Effector memory CD4-positive, alpha-beta T cell (primary cell): ENCODE measurements at places on chromosomes 4 and X.

DNA sequence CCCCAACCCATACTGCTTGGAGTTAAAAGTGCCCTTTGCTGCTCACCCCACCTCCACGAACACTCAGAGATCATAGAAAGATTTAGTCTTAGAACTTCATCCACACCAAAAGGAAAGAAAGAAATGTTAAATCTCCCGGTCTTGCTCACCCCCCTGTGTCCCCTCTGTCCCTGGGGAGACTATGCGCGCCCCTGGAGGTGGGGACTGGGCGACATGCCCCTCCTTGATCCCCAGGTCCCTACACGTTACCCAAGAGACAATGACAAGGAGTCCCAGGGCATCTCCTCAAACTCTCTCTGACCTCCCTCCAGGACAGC lies 620 bp downstream of the ITM2A start:
- no peak for DNase-seq

DNA sequence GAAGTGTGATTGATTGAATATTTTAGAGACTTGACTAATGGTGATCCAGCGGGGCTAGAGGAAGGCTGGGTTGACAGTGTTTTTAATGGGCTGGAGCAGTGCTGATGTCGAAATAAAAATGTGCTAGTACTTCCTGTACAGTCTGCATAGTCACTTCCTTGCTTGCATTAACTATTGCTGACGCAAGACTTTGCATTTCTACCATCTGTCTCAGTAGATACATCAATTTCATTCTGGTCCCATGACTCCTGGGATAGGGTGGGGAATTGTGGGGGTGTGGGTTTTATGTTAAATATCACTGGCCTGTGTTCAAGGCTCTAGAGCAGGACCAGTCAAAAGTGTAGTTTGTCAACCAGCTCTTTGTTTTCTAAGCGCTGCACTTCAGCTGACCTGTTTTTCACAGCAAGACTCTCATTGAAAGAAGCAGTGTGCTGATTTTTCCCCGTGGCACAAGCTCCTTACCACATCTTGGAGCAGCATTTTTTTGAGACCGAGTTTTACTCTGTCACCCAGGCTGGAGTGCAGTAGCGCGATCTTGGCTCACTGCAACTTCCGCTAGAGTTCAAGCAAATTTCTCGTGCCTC lies 35.2 kb upstream of the PHEX start:
- DNase-seq, result no peak

DNA sequence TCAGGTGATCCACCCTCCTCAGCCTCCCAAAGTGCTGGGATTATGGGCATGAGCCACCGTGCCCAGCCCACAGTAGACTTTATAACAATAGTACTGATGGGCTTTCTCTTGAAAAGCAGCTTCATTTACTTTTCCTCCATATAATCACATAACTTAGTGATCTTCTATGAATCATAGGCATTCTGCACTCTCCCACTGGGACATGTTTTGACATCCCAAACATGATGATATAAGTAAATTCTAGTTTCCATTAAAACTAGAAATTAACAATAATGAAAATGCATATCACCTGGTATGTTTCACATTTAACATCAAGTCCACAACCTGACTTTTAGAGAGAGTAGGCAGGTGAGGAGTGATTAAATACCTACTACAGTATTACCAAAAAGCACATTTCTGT lies 96.5 kb downstream of the CAMK2D start:
- no peak for DNase-seq

GRCh38 chr4:80540785-80541469 lies 205.4 kb downstream of the CFAP299 start:
- no peak for DNase-seq

DNA sequence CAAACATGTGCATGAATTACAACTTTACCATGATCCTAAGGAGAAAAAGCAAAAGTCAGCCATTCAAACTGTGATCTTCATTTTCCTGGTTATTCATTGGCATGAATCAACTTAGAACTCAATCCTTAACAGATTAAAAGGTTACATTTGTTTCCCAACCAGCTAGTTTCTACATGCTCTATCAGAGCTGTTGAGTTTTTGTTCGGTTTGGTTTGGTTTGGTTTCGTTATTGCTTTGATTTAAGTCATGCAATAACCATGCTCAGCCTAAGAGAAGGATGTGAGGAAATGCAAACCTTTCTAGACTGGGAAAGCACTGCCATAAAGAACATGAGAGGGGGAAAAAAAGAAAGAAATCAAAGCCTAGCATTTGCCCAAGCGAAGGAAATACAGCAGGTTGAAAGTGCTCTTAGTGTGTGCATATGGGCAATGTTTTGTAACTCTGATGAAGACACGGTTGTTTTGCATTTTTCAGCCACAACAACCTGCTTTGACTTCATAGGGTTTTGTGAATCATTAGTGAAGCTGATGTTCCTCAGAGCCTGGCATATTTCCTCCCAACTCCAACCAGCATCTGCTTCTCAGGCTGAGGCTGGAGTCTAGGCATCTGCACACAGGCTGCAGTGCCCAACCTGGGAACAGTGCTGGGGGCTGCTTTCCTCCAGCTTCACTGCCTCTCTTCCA lies 234.3 kb downstream of the ZNF674 start:
- no peak for DNase-seq

- DNase-seq, result no peak
Observed at GRCh38 chr4:76550966-76551780, 116.1 kb downstream of the SHROOM3 start.

DNA sequence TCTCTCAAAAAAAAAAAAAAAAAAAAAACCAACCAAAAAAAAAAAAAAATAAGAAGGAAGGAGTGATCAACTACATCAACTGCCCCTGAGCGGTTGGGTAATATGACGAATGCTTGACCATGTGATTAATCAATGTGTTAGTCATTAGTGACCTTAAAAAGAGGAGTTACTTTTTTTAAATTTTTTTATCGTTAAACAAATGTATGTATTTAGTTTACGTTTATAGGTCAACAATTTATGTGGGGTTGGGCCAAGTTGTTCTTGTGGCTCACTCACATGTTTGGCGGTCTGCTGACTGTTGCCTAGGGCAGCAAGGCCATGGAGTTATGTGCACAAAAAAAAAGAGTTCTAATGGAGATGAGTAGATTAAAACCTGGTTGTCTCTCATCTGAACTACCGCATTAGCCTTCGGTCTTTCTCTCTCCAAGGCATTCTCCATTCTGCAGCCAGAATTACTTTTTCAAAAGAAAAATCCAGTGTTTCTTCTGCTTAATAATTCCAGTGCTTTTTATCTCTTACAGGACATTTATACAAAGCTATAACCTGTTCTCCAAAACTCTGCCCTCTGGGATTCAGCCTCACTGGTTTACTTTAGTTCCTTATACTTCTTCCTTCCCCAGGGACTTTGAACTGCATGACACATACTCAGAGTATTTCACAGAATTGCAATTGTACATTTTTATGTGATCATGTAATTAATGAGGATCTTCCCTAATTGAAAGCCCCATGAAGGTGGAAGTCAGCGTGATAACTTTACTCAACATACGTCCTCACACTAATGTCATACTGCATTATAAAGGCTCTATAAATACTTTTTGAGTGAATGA lies 505.5 kb downstream of the ANKRD50 start:
- DNase-seq, result no peak

GRCh38 chr4:55765070-55765469 lies 54.5 kb upstream of the EXOC1L start:
- DNase-seq, result no peak

DNA sequence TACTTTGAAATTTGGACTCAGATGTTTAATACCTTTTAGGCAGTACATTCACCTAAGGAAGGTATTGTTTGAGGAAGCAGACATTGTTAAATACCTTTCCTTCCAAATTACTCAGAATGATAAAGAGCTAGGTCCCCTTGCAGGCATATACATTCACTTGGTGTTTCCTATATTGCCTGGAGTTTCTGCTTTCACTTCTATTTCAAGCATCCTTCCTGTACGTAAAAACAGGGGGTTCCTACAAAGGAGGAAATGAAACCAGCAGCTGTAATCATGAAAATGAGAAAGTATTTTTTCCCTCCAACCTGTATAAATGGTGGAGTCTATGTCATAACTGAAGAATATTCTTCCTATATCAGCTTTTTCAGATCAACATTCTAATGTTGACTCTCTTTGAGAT lies 90.4 kb upstream of the RASGEF1B start:
- DNase-seq, result no peak

- no peak for DNase-seq
Observed at GRCh38 chr4:39133623-39134022, 48.7 kb upstream of the WDR19 start.

DNA sequence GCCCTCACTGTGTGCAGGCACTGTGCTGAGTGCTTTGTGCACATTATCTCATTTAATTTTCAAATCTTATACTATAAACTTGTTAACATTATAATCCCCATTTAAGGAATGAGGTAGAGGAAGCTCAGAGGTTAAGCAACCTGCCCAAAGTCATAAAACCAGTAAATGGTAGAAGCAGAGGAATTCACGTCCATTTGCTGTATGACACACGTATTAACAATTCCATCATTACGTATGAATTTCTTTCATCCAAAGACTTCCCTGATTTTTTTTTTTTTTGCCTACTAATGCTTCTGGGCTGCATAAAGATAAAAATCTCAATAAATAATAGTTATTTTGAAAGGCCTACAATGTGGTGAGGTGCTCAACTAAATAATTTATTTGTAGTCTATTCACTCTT lies 64.5 kb upstream of the H2AZ1 start:
- no peak for DNase-seq

DNA sequence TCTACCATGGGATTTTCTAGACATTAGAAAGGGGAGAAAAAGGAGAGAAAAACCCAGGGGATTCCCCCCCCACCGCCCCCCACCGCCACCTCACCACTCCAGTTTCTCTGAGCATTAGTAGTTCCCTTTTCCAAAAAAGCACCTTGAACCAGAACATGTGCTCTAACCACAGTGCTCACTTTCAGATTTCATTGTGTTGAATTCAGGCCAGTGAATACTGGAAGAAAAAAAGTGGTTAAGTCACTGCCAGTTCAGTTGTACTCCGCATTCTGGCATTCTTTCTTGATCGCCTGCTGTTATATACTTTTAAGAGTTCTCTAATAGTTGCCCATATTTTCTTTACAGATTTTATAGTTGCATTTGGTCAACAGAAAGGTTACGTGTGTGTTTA lies 40.9 kb downstream of the JADE3 start:
- no peak for DNase-seq

DNA sequence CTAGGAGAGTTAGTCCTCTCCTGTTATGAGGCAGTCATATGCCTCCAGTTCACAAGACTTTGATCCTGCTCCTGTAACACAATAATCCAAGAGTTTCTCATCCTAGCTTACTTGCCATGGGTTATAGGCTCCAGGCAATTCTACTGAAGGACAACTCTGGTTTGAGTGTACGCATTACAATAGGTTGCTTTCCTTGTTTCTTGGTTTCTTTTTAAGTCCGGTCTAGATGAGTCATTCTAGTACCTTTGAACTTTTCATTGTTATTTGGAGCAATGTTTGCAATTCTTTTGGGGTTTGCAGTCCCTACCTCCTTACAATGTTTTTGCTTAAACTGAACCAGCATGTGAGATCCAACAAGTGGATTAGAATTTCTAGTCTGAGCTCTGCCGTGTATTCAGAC lies 109.1 kb downstream of the ANAPC4 start:
- DNase-seq, result no peak

DNA sequence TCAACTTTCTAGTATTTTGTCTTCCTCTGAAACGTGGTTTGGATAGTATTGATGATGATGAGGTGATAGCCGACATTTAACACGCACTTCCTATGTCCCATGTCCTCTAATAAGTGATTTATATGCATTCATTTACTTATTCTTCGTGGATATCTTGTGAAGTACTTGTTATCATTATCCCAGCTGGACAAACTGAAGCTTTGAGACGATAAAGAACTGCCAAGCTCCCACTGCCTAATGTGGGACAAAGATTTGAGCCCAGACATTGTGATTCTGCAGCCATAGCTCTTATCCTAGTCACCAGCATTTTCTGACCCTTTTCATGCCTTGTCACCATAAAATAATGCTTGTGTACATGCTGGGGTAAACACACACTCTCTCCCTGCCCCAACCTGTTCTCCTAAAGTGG lies 92.5 kb downstream of the RAPGEF2 start:
- no peak for DNase-seq

- DNase-seq, result no peak
Observed at GRCh38 chr4:163191999-163192398, 25.3 kb upstream of the NAF1 start.

DNA sequence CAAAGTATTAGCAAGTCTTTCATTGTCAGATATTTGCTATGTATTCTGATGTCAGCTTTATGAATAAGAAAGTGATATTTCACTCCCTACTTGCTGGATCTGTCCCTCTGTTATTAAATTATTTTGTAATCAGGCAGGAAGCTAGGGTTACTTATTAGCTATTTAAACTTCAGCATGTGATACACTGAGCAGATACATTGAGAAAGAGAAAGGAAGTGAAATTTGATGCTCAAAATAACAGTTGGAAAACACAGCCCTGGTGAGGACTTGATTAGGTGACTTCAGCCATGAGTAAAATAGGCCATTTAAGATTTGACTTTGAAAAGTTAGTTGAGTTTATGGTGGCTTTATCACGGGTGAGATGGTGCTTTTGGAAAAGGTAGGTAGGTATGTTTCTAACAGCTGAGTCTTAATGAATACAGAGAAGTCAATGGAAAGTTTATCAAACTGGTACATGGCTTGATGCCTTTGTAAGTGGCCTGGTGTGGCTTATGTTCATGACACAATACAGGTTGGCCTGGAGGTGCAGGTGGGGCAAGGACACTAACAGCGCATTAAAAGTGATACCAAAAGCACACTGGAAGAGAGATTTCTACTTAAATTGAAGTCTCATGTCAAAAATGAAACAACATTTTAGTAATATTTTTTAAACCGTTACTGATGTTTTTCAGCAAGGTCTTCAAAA lies 321.2 kb upstream of the SPOCK3 start:
- no peak for DNase-seq

- no peak for DNase-seq
Observed at GRCh38 chrX:101736651-101737050, 77.0 kb upstream of the ARMCX2 start.

- DNase-seq, result no peak
Observed at GRCh38 chr4:181761156-181761555, 482.0 kb upstream of the TENM3 start.

- no peak for DNase-seq
Observed at GRCh38 chrX:143094417-143095023, 68.8 kb downstream of the SPANXN4 start.
